SK-N-MC (cell line): ENCODE measurements at places on chromosomes 6 and 20.

DNA sequence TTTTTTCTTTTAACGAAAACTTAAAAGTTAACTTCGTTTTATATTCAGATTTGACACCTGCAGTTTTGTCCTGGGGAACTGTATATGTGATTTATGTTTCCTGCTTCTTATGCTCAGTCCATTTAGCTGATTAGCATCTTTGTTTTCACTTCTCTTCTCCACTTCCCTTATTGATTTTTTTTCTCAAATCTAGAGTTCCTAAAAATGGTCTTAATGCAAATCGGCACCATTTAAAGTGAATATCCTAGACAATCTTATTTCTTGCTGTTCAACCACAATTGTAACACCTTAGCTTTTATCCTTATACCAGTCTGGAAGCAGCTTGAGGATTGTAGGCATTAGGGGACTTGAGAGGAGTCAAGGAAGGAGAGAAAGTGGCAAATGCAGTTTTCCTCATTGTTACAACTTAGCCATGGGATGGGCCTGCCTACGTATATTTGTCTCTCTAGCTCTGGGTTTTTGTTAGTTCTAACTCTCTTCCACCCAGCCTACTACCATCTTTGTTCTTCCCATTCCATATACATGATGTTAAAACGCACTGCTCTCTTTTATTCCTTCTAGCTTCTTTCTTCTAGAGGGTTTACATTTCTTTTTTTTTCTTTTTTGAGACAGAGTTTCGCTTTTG, 8.5 kb downstream of the QRSL1 start:
- no peak for DNase-seq

DNA sequence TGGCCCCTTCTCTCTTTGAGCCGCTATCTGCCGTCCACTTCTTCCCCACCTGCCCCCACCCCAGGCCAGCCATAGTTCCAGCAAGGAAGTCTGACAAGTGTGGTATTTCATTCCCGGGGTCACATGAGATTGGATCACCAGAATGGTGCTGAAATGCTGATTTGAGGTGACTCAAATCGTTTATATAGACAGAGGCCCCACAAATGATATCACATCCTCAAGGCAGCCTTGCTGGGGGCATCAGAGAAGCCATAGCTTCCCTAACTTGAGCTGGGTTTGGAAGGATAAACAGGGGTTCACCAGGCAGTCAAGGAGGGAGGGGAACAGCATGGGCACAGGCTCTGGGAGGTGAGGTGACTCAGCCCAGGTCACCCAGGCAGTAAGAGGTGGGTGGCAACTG, 9.9 kb downstream of the SDCBP2 start:
- no peak for DNase-seq

- DNase-seq: no peak
Measured at GRCh38 chr6:140226637-140227036, 852.2 kb upstream of the CITED2 start.

GRCh38 chr6:32954986-32955802, 2.3 kb upstream of the HLA-DMA start:
- no peak for DNase-seq

- no peak for DNase-seq
Measured at GRCh38 chr6:26195924-26196845, 109.0 kb downstream of the HFE start.

- DNase-seq: no peak
Measured at GRCh38 chr6:8238773-8239683, 136.7 kb upstream of the EEF1E1 start.

DNA sequence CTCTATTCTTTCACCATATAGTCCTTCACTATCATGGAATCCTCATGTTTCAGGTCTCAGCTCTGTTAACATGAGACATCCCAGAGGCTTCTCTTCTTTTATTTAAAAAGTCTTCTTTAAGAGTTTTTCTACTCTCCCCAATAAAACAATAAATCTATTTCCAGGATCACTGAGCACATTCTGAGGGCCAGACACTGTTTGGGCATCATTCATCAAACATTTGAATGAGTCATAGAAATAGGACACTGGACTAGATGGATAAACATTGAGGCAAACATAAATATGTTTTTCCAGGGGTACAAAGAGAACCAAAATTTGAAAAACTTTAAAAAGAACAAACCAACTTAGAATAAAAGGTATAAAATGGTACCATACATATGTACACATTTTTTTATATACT, 554.4 kb downstream of the KIF16B start:
- no peak for DNase-seq

- no peak for DNase-seq
Measured at GRCh38 chr6:63560801-63561287, 11.4 kb upstream of the LOC128125822 start.

DNA sequence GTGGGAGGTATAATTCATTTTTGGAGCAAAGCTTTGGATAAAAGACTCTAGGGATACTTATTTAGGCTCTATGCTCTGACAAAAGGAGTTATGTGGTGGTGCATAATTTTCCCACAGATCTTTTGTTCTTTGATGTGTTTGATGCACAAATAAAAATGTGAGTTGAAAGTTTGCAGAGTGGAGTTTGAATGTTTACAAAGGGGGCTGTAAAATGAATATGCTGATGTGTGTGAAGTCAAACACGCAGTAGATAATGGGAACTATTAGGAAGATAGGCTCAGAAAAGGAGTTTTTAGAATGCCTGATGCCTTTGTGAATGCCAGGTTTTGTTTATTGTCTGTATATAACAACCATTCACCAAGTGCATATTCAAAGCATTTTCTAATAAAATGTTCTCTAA, 545.0 kb upstream of the EPHA7 start:
- DNase-seq: no peak

DNA sequence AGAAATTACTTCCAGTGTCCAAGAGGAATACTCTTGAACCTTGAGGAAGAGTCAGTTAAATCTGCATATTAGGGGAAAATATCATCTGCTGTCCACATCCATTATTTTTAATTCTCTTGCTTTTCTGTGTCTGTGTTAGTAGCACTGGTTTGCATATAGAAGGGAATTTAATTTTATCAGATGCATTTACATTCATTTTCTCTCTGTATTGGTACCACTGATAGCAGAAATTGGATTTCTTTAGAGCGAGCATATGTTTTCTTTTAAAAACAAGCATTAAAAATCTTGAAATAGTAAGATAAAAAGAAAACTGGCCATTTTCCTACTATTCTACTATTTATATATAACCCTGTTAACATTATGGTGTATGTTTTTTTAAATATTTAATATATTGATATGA, 83.8 kb downstream of the KIZ start:
- DNase-seq: no peak

DNA sequence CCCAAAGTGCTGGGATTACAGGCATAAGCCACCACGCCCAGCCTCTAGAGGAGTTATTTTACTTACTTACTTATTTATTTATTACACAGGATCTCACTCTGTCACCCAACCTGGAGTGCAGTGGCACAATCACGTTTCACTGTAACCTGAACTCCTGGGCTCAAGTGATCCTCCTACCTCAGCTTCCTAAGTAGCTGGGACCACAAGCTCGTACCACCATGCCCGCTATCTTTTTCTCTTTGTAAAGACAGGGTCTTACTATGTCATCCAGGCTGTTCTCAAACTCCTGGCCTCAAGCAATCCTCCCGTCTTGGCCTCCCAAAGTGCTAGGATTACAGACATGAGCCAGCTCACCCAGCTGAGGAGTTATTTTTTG, 1.6 kb upstream of the TRIB3 start:
- DNase-seq: no peak

- DNase-seq: no peak
Measured at GRCh38 chr6:19477563-19477962, 359.6 kb upstream of the ID4 start.

GRCh38 chr6:49202924-49203536, 260.0 kb downstream of the MMUT start:
- DNase-seq: no peak

DNA sequence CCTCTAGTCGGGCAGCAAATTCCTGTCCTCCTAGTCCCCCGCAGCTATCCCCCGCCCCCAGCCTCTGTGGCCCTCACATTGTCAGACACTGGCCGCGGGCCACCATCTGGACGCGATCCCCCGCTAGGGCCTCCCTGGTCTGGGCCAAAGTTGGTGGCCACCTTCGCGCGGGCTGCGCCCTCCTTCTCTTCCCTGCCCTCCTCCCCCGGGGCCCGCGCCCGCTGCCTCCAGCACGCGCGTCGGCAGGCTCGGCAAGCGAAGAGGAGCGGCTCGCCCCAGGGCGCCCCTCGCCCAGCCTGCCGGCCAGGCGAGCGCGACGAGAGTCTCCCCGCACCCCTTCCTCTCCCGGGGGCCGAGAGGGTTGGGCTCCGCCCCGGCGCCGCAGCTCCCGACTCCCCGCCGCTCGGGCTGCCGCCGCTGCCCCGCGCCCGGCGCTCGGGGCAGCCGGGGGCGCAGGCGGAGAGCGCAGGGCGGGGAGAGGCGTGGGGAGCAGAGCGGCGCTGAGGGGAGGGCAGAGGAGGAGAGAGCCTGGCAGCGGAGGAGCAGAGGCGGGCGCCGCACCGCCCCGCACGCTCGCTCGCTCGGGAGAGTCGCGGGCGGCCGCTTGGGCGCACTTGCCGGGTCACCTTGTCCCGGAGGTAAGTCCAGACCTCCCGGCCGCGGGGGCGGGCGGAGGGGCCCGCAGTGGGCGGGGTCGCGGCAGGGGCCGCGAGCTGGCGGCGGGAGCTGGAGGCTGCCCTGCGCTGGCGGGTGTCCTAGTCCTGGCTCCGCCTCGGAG, at the start of gene SYNDIG1:
Gene SYNDIG1 (plus strand): TSS at position 514 of the 778 bp plus-strand sequence. CDS start 73,469 bp downstream, outside the sequence.
- DNase-seq: no peak

GRCh38 chr6:137016356-137016755, 28.4 kb downstream of the IL20RA start:
- no peak for DNase-seq

DNA sequence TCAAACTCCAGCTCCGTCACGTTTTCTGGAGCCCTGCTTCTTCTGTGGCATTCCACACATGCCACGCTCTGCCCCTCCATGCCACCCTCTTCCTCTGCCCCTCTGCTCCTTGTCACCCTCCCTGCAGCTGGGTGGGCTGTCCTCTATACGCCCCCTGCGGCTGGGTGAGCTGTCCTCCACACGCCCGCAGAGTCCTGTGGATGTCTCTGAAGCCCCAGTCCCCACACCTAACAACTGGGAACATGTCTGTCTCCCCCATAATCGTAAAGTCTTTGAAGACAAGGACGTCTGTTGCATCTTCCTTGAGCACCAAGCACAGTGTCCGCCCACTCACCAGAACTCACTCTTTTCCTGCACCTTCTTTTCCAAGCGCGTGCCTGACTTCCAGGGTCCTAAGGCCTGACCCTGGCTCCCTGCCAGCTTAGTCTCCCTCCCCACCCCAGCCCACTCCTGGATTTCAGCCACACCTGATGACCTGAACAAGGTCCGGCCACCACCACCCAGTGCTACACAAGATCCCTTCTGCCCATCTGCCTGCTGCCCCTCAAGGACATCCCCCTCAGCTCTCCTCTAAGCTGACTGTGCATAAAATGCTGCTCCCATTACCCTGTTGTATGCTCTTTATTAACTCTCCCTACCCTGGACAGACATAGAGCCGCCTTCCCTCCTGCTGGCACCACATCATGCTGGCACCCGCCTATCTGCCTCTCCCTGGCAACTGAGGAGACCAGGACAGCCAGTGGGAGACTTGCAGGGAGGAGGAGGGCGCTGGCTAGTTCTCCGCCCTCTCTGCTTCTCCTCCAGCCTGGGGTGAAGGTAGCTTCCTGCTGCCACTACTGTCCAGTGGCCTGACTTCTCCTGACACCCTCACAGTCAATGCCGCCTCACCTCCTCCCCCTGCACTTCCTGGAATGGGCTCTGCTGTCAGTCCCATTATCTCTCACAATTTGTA, 10.7 kb upstream of the PRR18 start:
- no peak for DNase-seq

- DNase-seq: no peak
Measured at GRCh38 chr6:158819977-158820622, 932 bp upstream of the EZR start.

GRCh38 chr6:14070457-14070856, 47.1 kb upstream of the CD83 start:
- DNase-seq: no peak

DNA sequence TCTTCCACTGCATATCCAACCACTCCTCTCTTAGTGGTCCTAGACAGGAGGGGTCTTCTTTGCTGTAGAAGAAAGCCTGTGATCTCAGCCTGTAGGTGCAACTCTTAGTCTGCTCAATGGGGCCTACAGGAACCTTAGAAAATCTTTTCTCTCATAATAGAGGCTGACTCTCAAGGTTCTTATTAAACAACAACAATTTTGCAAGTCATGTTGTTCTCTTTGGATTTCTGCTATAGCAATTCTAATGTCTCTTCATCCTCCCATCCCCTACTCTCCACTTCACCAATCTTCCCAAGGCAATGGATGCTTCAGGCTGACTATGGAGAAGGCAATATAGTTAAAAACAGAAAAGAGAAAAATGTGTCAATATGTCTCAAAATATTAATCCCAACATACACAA, 40.8 kb upstream of the SPTLC3 start:
- DNase-seq: no peak

DNA sequence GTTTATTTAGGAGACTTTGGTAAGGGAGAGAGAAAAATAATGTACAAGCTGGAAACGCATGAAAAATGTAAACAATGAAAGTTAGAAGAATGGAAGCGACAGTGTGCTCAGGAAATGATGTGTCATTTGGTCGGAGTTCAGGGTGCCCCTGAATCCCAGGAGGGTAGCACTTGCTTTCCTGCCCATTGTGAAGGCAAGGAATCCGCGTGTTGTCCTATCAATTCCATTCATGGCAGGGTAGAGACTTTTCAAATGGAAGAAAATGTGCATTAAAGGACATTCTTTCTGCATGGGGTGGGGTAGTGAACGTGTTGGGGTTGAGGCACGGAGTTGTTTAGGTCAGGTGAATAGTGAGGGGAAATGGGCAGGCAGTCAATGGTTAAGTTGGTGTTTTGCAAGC, 33.7 kb downstream of the GCNT2 start:
- no peak for DNase-seq

- DNase-seq: no peak
Measured at GRCh38 chr6:144286503-144287393, 1.6 kb downstream of the UTRN start.

GRCh38 chr6:68728159-68728979, 93.3 kb downstream of the ADGRB3 start:
- DNase-seq: no peak

DNA sequence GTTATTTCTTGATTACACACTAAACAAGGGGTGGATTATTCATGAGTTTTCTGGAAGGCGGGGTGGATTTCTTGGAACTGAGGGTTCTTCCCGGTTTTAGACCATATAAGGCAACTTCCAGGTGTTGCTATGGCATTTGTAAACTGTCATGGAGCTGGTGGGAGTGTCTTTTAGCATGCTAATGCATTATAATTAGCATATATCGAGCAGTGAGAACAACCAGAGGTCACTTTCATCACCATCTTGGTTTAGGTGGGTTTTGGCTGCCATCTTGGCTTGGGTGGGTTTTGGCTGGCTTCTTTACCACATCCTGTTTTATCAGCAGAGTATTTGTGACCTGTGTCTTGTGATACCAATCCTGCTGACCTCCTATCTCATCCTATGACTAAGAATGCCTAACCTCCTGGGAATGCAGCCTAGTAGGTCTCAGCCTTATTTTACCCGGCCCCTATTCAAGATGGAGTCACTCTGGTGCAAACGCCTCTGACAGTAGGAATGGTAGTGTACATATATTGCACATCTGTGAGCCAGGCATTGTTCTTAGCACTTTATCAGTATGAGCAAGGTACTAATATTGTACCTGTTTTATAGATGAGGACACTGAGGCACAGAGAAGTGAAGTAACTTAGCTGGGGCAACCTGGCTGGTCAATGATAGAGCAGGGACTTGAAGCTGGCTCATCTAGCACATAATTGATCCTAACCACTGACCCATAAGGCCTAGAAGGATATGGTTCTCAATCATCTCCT, 203.7 kb downstream of the NFATC2 start:
- DNase-seq: no peak
